Common myeloid progenitor, CD34-positive (primary cell): ENCODE measurements at places on chromosomes 16 and 17.

GRCh38 chr17:42669977-42670788 lies 6.6 kb downstream of the PLEKHH3 start:
- DNase-seq: peak; percentile 64

- DNase-seq: peak; percentile 3
These were observed 143.3 kb downstream of the STX8 start for GRCh38 chr17:9432134-9432885.

GRCh38 chr16:53664724-53665345 lies 38.8 kb downstream of the RPGRIP1L start:
- DNase-seq: no peak

DNA sequence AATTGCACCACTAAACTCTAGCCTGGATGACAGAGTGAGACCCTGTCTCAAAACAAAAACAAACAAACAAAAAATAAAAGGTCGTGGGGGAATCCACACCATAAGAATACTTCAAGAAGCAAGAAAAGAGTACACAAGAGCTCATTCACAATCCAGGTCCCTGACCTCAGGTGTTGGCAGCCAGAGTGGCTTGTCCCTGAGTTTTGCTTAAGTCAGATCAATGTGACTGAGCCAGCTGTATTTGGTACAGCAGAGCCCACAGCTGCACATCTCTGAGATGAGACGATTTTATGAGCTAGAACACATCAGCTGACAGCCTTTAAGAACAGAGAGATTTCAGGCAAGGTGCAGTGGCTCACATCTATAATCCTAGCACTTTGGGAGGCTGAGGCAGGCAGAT lies 22.4 kb downstream of the CACNG1 start:
- no peak for DNase-seq

GRCh38 chr17:45098081-45098868 lies 34.0 kb downstream of the PLCD3 start:
- DNase-seq: no peak

DNA sequence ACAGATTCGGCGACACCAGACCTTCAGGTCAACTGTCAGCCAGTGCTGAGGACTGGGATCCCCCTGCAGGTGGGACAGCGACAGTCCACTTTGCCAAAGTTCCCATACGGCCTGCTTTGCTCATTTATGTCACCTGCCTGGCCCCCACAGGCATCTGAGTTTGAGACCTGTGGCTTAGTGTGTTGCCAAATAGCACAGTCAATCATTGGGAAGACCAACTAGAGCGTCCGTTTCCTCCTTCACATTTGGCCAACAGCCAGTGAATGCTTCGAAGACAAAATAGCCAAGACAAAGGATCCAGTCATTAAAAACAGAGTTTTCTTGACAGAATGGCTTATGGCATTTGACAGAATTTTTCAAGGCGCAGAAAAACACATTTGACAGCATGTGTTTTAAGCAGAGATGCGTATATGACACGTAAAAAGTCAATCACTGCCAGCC lies 113.8 kb downstream of the ABCC12 start:
- DNase-seq: no peak

DNA sequence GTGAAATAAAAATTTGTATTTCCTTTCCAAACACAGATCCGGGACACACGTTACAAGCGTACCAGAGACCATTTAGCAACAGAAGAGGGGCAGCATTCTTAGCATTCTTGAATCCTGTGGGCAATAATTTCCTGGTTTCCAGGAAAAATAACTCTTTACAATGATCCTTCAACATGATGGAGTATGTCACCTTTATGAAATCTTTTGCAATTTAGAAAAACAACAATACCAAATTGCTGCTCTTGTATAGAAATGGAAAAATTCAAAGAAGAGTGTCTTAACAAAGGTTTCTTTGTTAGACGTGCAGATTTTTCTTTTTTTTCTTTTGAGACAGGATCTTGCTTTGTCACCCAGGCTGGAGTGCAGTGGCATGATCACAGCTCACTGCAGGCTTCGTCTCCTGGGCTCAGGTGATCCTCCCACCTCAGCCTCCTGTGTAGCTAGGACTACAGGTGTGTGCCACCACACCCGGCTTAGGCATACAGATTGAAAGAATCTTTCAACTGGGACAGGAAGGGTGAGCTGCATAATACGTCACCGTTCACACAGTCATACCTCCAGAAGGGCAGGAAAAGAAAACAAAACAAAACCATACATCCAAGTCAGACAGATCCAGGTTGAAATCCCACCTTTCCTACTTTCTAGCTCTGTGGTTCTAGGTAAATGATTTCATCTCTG lies 10.8 kb upstream of the GCSH start:
- DNase-seq: no peak

DNA sequence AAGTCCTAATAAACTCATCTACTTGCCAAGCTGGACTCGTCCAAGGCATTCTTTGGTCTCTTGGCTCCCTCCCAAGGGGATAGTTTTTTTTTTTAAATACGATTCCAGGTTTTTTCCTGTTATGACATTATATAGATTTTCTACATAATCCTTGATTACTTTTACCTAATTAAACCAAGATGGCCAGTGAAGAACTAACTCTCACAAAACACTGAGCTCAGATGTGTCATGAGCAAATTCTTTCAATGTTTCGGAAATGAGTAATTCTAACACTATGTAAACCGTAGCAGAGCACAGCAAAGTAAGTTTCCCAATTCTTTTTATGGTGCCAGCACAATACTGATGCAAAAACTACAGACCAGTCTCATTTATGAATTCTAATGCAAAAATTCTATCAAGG lies 1.8 kb downstream of the ZNF23 start:
- no peak for DNase-seq
